ENCODE measurements at places on chromosomes 16 and 17.

GRCh38 chr17:13005530-13005929 lies 12.3 kb downstream of the ELAC2 start:
- no peak for DNase-seq

GRCh38 chr17:79890706-79891105 lies 51.5 kb upstream of the CBX4 start:
- no peak for DNase-seq

GRCh38 chr16:81495321-81496234 lies 51.0 kb downstream of the CMIP start:
- no peak for DNase-seq

DNA sequence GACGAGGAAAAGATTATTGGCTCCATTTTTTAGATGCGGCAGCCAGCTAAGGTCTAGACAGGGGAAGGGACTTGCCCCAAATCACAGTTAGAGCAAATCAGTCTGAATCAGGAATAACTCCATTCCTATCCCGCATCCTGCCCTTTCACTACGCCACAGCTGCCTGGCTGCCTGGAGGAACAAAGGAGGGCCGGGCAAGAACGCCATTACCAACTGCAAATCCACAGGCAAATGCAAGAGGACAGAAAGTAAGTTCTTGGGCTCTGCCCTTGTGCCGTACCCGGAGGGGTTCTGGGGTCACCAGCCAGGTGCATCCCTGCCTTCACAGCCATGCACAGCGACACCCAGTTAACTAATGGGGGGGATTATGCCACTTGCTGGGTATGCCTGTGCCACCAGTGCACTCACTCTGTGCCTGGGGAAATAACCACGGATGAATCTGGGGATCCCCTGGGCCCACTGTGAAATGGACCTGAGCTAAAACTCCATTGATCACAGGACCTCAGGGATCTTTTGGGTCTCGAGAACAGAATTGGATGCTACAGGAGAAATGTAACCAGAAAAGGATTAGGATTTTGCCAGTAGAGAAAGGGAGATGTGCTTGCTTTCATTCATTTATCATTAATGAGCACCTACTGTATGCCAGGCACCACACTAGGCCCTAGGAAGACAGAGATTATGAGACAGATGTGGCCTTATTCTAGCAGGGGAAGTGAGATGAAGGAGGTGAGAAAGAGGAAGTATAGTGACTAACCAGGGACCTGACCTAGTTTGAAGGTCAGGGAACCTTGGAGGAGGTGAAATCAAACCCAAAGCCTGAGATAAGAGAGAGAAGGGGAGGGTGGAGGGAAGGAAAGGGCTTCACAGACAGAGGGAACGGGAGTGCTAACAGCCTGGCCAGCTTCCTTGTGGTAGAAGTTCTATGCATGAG lies 17.7 kb downstream of the BCL7C start:
- DNase-seq, result no peak

GRCh38 chr16:68492543-68493411 lies 44.5 kb upstream of the SMPD3 start:
- DNase-seq, result no peak

DNA sequence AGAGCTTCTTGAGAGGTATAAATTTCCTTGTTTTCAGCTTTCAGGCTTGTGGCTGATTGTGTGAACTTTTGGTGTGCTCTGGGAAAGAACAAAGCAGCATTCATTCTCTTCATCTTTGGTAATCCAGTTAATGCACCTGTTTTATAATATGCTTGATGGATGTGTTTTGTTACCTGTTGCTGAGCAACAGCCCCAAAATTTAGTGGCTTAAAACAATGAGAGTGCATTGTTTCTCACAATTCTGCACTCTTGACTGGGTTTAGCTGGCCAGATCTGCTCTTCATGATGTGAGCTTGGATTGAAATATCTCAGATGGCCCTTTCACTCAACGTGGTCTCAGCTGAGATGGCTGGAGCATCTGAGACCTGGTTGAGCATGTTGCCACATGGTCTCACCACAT lies 58.7 kb upstream of the NOL11 start:
- no peak for DNase-seq

GRCh38 chr17:80362428-80363119 lies 52.4 kb upstream of the ENDOV start:
- no peak for DNase-seq

DNA sequence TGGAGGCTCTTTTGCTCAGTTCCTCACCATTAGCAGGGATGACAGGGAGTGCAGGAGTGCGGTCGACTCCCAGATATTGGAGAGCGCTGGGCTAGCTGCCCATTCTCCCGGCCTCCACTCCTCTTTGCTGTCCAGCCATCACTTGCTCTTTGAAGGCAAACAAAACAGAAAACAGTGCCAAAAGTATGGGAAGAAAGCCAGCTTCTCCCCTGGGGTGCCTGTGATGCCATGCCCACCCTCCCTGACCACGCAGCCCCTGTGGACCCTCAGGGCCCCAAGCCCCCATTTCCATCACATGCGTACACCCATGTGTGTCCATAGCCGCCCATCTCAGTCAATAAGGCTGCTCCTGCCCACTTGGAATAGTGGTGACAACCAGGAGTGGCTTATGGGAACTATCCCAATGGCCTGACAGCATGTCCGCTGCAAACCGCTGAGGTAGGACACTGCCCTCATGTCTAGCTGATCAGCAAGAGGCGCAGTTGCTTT lies 30.0 kb downstream of the MAPT start:
- no peak for DNase-seq

DNA sequence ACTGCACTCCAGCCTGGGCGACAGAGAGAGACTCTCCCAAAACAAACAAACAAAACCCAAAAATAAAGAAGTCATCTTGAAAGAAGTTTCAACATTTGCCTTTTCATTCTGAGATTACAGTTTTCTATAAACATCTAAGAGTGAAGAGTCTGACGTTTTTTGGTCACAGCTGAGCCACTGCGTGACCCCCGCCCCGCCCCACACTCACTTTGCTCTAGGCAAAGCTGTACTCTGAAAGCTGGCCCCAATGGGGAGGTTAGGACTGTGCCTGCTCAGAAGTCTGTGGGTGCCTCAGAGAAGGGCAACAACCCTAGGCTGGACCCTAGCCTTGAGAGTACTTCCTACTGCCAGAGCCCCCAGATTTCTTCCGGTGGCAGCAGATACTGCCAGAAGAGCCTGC lies 19.3 kb downstream of the CYB5D2 start:
- DNase-seq, result no peak
